ENCODE measurements at places on chromosomes 3 and 15. TPM values are rescaled to one million over a fixed set of nuclear protein-coding genes. Genes with fewer than 3 reads are reported as not detected.

GRCh38 chr3:43071313-43071893, 34.5 kb downstream of the POMGNT2 start:
- no peak for DNase-seq

DNA sequence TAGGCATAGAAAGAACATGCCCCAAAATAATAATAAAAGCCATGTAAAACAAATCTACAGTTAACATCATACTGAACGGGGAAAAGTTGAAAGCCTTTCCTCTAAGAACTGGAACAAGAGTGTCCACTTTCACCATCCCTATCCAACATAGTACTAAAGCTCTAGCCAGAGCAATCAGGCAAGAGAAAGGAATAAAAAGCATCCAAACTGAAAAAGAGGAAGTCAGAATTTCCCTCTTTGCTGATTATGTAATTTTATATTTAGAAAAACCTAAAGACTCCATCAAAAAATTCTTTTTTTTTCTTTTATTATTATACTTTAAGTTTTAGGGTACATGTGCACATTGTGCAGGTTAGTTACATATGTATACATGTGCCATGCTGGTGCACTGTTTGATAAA, 661.6 kb upstream of the CBLB start:
- no peak for DNase-seq

DNA sequence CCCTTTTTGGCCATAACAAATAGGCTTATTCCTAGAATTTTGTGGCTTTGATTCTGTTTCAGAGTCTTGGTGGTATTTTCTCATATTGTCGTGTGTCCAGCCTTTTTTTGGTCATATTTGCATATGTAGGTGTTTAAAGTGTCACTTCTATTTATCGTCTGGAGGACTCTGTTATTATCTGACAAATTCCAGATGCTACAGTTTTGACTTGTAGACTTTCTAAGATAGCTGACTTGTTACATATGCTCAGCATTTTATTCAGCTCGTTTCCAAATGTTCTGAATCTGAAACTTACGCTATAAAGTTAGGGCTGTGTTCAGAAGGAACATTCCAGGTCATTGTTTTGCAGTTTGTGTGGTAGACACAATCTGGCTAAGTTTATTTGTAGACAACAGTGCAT, 1.9 kb downstream of the PPP4R2 start:
- DNase-seq: no peak

- DNase-seq: no peak
Measured at GRCh38 chr3:58478781-58479180, 13.1 kb upstream of the KCTD6 start.

DNA sequence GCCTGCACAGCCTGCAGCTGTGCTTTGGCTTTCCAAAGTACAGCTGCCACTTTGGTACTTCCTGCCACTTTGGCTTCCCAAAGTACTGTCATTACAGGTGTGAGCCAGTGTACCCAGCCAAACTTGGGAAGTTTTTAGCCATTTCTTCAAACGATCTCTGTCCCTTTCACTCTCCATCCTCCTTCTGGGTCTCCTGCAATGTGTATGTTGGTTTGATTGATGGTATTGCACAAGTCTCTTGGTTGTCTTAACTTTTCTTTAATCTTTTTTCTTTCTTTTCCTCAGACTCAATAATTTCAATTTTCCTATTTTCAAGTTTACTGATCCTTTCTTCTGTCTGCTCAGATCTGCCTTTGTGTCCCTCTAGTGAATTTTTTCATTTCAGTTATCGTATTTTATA, 99.3 kb upstream of the CFAP20DC start:
- DNase-seq: no peak

DNA sequence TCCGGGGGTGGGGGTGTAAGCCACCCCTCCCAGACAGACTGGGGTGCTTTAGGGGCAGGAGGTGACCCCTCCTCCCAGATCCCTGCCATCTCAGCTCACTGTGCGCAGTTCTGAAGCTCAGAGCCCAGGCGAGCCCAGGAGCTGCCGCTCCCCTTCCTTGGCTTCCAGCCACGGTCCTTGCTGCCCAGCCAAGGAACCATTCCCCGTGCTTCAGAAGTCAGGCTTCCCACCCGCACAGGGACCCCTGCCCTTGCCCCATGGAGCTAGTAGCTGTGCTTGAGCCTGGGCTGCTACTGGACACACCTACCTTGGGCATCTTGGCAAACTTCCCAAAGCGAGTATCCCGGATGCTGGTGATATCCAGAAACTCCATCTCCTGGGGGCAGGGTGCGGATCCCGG, 4.8 kb downstream of the PLCB2 start:
- no peak for DNase-seq

The SV2B gene
- 3.0 TPM for polyA plus RNA-seq

- DNase-seq: no peak
Measured at GRCh38 chr3:38107911-38108648, 28.8 kb downstream of the ACAA1 start.

The ELL3 gene
- 1.8 TPM for polyA plus RNA-seq

The DCBLD2 gene
- polyA plus RNA-seq: 27.5 TPM

- no peak for DNase-seq
Measured at GRCh38 chr3:195356151-195357086, 85.5 kb upstream of the XXYLT1 start.
